ENCODE measurements at places on chromosomes 11 and 22.

DNA sequence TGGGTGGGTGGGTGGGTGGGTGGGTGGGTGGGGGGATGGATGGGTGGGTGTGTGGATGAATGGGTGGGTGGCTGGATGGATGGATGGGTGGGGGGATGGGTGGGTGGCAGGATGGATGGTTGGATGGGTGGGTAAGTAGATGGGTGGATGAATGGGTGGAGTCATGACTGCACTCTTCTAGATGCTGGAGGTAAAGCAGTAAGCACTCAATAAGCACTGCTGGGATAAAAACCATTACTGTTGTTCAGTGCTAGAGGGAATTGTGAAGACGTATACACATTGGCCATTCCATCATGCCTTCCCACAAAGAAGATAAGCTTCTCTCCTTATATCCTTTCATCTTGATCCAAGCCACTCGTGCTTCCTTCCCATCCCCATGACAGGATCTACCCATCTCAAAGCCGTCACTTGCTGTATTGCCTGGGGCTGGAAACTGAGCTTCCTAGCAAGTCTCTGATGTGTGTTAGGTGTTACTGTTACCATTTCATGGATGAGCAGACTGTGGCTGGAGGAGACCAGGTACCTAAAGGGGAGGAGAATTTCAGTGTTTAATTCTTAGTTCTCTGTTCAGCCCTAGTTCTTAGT is 74.8 kb downstream of the MICAL2 start:
- no peak for DNase-seq

GRCh38 chr11:12775955-12776354 is 101.7 kb downstream of the TEAD1 start:
- no peak for DNase-seq

GRCh38 chr22:31488988-31489617 is 539 bp downstream of the EIF4ENIF1 start:
- DNase-seq: peak; percentile 11

DNA sequence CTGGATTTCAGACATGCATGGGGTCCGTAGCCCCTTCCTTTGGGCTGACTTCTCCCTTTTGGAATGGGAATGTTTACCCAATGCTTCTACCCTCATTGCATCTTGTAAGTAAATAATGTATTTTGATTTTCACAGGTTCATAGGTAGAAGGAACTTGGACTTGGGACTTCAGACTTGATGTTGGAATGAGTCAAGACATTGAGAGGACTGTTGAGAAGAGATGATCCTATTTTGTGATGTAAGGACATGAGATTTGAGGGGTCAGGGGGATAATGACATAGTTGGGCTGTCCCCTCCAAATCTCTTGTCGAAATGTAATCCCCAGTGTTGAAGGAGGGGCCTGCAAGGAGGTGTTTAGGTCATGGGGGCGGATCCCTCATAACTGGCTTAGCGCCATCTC is 933 bp upstream of the KRTAP5-10 start:
- DNase-seq: no peak

GRCh38 chr11:125165111-125165842 is 726 bp downstream of the PKNOX2 start:
- no peak for DNase-seq

DNA sequence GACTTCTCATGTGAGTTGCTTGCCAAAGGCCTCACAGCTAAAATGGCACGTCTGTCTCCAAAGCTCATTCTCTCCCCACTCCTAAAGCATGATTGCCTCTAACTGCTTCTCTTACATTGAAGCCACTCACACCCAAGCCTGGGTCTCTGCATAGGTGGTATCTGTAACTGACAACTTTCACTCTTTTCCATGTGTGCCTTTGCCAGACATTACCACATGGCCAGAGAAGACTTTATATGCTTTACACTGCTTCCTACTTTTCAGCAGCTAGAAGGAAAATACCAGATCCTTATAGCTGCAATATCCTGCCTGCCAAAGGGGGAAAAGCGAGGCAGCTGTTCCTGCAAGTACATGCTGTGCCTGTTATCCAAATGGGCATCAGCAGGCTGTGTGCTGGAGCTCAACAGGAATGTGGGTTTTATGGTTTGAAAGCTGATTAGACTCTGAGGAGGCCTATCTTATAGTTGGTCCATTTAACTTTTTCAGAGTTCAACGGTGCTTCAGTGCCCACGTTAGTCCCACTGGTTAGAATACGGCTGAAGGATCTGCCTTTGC is 547.1 kb downstream of the RAB38 start:
- DNase-seq: no peak

DNA sequence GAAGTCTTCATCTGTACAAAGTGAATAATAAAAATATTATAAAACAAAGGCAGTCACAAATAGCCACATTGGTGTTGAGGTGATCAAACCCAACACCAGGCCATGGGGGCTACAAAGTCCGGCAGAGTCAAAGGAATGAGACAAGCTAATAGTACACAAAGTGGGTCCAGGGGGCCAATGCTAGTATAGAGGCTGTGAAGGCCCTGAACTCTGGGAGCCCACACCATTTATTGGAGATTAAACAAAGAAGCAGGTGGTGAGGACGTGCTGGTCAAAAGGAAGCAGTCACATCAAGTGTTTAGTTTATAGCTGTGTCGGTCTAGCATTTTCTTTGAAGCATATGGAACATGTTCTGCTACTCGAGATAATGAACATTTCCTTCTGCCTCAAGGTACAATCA is 58.6 kb upstream of the CCT8L2 start:
- no peak for DNase-seq

- no peak for DNase-seq
These were observed 624.5 kb downstream of the OPCML start for GRCh38 chr11:132907651-132908413.

- no peak for DNase-seq
These were observed 785 bp downstream of the IGSF9B start for GRCh38 chr11:133955945-133956421.

DNA sequence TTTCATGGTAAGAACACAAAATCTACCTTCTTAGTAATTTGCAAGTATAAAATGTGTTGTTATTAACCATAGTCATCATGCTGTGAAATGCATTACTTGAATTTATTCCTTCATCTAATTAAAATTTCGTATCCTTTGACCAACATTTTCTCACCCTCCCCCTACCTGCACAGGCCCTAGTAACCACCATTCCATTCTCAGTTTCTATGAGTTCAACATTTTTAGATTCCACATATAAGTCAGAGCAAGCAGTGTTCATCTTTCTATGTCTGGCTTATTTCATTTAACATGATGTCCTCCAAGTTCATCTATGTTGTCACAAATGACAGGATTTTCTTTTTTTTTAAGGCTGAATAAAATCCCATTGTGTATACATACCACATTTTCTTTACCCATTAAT is 43.5 kb upstream of the CCDC179 start:
- DNase-seq: no peak

GRCh38 chr11:16338393-16338792 is 18.0 kb downstream of the SOX6 start:
- DNase-seq: no peak

DNA sequence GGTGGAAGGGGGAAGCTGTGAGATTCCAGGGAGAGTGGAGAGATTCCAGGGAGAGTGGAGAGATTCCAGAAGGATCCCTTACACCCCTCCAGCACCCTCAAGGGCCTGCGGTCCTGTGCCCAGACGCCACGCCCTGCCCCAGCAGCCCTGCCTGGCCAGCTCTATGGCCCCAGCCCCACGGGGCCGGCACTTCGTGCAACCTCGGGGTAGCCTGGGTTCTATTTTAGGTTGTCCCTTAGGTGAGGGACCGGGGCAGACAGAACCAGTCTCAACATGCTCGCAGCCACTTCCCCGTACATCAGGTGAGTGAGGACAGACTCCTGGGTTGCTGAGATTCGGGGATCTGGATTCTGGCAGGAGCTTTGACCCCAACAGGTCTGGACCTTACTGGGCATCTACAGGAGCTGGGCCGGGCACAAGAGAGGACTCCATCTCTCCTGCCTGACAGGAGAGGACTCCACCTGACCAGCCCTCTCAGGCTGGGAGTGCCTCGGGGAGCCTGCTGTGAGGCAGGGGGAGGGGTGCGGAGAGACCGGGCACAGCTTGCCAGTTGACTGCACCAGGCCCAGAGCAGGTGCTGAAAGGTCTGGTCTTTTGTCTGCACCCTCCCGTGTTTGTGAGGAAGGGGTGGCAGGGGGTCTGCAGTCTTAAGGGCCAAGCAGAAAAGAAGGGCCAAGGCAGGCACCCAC is 8.5 kb upstream of the ADORA2A start:
- DNase-seq: no peak

DNA sequence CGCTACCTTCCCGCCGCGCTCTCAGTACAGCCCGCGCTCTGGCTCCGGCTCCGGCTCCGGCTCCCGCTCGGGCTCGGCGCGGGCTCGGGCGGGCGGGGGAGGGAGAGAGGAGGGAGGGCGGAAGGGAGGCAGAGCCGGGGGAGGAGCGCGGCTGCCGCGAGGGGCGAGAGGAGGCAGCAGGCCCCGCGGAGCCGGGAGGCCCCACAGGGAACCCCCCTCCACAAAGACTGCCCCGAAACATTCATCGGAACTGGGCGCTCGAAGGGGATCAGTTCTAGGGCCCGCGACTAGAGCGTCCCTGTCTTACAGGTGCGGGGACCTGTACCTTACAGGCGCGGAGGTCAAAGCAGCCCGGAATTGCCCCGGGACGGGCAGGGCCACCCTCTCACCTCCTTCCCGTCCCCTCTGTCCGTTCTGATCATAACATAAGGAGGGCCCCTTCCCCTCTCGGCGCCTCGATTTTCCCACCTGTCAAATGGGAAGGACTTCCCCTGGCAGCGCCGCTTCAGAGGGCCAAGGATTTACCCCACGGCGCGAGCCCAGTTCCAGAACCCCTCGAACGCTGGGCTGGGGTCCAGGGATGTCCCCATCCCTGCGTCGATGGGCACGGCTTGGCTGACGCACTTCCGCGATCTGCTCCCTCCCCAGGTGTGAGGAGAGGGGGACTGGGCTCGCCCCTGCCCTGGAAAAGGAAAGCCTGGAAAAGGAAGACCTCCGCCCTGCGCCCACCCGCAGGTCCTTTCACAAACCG is at the start of gene SHISA8:
TSS of gene SHISA8 (minus strand) at position 40 of the 751 bp plus-strand sequence. CDS start 407 bp downstream, outside the sequence.
- no peak for DNase-seq

DNA sequence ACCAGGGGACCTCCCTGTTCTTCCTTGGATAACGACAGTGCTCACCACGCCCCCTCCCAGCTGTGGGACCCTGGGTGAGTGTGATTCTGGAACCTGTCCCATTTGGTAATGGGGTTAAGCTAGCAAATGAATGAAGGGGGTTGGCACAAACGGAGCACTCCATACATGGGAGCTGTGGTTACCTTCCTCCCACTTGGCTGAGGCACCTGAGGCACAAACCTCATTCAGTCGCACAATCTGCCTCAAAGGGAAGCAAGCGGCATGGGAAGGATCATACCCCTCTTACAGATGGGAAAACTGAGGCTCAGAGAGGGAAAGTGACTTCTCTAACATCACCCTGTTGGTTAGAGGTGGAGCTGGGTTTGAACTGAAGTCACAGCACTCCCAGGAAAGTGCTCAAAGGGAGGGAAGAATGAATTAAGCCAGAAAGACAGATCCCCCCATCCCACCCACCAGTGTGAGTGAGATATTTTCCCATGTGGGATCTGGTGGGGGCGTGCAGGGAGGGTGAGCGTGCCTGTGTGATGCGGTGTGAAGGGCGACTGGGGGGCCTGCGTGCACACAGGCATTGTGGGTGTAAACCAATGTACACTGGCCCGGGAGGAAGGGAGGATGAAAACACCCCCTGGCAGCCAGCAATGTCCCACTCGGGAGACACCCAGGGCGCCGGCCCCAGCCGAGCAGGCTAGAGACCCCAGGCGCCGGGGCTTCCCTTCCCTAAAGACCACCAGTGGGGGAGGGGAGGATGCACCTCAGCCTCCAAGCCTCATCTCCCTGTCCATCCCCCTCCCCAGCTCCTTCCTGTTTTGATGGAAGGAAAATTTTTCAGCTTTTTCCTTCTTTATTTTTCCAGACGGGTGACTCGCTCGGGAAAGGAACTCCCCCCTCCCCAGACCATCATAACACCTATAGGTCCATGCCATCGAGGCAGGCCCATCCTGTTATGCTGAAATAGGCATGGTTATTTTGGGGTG is 8.0 kb upstream of the PDGFB start:
- DNase-seq: no peak

GRCh38 chr11:57772562-57772961 is 11.0 kb downstream of the CTNND1 start:
- no peak for DNase-seq

DNA sequence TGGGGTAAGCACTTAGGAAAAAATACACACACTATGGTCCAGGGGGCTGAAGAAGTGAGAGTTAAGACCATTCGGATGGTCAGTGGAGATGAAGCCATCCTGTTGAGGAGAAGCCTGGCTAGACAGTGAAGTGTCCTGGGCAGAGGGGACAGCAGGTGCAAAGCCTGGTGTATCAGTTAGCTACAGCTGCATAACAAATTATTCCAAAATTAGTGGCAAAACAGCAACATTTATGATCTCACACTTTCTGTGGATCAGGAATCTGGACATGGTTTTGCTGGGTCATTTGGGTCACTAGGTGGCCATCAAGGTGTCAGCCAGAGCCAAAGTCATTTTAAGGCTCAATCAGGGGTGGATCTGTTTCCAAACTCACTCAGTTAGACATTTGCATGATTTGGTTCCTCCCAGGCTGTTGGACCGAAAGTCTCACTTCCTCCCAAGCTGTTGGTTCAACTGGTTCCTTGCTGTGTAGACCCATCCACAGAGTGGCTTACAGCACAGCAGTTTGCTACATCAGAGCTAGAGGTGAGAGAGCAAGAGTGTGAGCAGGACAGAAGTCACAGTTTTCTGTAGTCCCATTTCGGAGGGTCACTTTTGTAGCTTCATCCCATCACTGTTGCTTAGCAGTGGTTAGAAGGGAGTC is 80.1 kb upstream of the ALX4 start:
- no peak for DNase-seq

DNA sequence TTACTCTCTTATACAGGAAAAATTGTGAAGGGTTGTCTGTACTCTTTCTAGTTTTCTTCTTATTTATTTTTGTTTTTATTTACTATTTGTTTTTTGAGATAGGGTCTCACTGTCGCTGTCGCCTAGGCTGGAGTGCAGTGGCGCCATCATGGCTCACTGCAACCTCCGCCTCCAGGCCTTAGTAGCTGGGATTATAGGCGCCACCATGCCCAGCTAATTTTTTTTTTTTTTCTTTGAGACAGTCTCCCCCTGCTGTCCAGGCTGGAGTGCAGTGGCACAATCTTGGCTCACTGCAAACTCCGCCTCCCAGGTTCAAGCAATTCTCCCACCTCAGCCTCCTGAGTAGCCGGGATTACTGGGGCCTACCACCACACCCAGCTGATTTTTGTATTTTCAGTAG is 18.4 kb downstream of the CUL5 start:
- DNase-seq: no peak

GRCh38 chr22:17086296-17086695 is 1.5 kb downstream of the IL17RA start:
- no peak for DNase-seq

- no peak for DNase-seq
These were observed 45.9 kb downstream of the FDX1 start for GRCh38 chr11:110475671-110476070.

All from stimulated activated CD8-positive, alpha-beta memory T cell treated with anti-CD3 and anti-CD28 coated beads, Interleukin-12 subunit alpha, Interleukin-12 subunit beta, amount 100 ng/mL, for 1 hour (primary cell).